ENCODE measurements at places on chromosomes 3 and 15.

DNA sequence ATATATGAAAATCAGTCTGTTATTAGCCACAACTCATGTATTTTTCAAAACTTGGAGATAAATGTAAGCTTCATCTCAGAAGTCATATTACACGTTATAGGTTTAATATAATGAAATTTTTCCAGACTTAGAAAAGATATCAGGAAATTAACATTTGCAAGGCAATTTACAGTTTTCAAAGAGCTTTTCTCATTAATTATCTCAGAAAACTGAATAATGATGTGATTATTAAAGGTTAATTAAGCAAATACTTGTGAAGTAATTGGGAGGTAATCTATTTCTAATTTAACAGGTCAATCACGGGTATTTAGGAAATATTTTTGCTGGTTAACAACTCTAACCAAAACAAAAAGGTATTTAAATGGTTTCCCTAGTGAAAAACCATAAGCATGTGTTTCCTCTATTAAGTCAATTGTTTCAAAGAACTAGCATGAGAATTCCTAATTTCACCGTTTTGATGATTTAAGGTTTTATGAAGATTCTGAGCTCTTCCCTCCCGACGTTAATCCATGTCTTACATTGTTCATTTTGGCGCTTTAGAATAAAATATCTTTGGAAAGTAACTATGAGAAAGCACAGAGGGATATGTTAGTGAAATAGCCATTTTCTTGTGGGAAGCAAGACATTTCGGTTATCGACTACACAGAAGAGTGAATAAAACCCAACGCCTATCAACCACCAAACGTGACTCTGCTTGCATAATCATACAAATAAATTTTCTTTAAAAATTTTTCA lies 1.5 kb upstream of the NEO1 start:
- no peak for DNase-seq

DNA sequence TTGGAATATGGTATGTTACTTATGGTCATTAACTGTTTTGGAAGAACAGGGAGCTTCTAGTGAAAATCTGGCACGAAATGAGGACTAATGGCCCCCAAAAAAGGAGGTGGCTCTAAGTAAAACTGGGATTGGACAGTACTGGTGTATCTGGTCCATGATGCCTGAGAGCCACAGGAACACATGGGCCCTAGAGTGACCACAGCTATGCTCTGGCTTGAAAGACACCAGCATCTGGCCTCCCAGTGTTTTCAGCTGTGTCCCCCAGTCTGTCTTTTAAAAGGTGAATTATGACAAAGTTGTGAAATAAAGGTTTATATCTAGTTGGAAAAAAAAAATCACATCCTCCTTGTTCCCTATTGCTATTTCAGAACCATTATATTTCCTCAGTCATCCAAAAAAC lies 64.5 kb downstream of the GSK3B start:
- no peak for DNase-seq

DNA sequence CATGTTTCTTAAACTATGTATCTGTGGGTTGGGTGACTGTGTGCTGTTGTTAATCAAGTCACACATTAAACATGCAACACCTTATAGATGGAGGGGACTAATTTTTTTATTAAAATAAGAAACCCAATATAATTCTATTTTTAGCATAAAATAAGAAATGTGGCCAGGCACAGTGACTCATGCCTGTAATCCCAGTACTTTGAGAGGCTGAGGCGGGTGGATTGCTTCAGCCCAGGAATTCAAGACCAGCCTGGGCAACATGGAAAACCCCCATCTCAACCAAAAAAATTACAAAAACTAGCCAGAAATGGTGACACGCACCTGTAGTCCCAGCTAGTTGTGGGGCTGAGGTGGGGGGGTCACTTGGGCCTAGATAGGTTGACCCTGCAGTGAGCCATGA lies 1021.0 kb downstream of the EPHA3 start:
- no peak for DNase-seq

- DNase-seq: no peak
Measured at GRCh38 chr3:56681984-56682461, 1.0 kb downstream of the TASOR start.

DNA sequence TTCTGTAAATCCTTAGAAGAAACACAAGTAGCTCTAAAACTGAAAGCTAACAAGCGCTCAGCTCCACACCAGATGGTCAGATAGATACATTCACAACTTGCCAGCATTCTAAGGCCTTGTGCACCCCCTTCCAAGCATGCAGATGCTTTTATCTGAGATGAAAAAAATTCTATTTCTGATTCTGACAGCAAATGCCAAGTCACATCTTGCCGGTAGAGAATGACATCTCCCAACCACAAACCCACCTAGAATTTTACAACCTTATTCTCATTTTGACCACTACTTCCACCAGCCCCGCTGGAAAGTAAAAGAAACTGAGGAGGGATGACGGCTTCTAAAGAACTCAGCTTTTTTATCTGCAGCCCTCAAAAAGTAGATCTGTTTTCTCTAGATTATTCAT lies 57.7 kb downstream of the SUMF1 start:
- DNase-seq: no peak

DNA sequence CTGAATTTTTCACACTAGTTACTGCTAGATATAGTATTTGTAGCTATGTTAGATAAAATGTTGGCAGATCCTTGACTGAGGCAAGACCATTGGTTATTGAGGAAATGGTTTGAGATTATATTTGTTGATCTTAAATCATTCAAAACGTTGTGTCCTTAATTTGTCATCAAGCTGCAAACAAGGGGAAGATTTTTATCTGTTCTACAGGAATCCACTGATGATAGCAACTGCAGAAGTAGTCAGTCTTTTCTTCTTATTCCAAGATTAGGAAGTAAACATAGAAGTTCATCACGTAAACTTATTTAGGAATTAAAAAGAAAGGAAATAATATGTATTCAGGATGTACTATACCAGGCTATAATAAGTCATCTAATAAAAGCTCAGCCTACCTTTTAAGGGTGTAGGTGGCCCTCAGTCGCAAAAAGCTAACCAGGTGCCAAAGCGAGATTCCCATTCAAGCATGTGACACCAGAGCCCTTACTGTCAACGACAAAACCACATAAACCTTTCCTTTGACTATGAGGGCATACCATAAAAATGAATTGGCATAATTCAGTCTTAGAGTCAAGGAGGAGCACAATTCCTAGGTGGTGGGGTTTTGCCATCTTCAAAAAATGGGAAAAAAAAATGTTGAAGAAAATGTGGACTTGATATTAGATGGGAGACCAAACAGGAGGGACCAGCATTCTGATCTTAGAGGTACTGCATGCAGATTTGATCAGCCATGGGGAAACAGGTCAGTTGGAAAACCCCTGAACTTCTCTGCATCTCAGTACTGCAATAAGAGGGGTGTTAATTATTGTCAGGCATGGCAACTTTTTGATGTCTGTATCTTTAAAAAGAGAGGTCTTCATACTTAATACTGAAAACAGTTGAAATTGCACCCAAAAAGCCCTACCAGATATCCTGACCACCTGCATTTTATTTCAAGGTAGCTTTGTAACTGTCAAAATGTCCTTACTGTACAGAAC lies 212.5 kb upstream of the UBE2E1 start:
- DNase-seq: no peak

DNA sequence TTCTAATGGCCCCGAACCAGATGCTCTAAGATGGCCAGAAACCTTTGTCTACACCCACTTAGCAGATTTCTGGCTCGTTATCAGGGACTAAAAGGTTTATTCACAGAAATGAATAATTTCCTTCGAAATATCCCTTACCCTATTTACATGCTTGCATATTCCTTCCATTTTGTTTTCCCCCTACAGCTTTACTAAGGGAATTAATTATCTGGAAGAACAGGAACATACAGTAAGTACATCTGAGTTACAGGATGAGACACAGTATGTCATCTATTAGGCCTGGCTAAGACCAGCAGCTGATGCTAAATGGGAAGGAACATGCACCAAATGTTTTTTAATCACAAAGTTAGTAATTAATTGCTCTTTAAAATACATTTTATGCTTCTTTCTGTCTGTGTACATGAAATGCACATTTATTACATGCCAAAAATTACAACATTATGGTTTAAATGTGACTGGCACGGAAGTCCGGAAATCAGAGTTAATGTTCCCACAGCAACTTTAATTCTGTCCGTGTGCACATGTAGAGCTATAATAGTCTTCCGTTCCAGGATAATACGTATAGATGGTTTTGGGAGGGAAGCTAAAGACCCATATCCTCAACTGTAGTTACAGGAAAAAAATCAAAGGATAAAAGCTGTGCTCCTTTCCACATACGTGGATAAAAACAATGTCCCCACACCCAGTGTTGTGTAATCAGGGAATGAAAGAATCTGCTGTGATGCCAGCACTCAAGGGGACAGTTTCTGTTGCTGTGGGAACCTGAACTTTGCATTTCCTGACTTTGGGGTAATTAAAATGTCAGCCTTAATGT lies 82.0 kb downstream of the TIGIT start:
- no peak for DNase-seq

GRCh38 chr15:100073982-100074381 lies 267.8 kb downstream of the ADAMTS17 start:
- DNase-seq: no peak

GRCh38 chr3:14789640-14790285 lies 29.0 kb upstream of the FGD5 start:
- DNase-seq: no peak

- DNase-seq: no peak
Measured at GRCh38 chr3:152909180-152909883, 74.4 kb downstream of the P2RY1 start.

DNA sequence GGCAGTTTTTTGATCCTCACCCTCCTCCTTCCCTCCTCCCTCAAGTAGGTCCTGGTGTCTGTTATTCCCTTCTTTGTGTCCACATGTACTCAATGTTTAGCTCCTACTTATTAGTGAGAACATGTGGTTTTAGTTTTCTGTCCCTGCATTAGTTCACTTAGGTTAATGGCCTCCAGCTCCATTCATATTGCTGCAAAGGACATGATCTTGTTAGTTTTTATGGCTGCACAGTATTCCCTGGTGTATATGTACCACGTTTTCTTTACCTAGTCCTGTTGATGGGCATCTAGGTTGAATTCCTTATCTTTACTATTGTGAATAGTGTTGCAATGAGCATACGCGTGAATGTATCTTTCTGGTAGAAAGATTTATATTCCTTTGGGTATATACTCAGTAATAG lies 61.7 kb upstream of the FGF7 start:
- DNase-seq: no peak

DNA sequence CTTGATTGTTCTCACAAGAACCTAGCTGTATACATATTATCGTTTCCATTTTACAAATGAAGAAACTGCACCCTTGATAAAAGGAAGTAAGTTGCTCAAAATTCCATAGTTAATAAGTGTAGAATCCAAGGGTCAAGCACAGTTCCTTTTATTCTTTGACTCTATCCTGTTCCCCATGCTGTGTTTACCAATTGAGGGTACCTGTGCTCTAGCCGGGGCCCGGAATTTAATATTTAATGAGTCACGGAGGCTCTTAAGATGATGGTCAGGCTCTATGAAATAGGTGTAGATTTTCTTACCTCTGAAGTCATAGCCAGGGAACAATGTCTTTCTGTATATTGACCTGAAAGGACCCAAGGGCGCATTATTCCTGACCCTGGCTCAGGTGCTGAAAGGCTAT lies 65.2 kb downstream of the LPP start:
- DNase-seq: no peak

DNA sequence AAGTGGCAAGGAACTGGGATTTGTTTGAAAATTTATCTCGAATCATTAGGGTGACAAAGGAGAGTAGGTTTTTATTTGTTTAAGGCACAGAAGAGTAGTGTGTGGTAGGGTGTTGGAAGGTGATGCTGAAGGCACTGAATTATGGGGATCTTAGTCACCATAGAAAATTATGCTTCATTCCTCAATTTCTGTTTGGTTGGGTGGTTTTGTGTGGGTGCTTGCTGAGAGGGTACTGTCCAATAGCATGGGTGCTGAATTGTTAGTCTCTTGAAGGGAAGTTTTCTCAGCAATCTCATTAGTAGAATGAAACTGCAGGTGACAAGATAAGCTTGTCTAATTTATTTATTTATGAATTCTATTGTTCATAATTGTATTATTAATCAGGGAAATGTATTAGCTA lies 610.9 kb downstream of the AGBL1 start:
- DNase-seq: no peak

DNA sequence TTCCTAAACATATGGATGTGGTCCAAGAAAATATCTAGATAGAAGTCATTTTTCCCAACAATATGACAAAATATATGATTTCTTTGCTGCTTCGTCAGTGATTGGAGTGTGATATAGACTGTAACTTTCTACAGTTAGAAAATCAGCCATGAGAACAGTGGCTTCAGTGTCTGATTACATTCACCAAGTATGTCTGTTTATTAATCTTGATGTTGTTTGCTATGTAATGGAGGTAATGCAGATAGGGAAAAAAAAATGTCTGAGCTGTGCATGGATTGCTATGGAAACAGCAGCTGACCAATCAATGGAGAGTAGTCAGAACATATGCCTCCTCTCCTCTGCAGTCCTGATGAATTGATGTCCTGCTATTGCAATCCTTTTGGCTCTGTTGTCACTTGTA lies 72.3 kb upstream of the GAP43 start:
- no peak for DNase-seq

Measured in SIG-M5 (cell line).